ENCODE measurements at places on chromosomes 7 and 10. TPM values are rescaled to one million over a fixed set of nuclear protein-coding genes. Genes with fewer than 3 reads are reported as not detected.

GRCh38 chr7:68587599-68587998, 1010.7 kb upstream of the AUTS2 start:
- H3K36me3 ChIP-seq, result no peaks in the 10 kb centered on the region
- H3K4me3 ChIP-seq, result no peak overlapping the region
- no peak for DNase-seq
- no peaks in the 10 kb centered on the region for H3K27me3 ChIP-seq
- H3K4me1 ChIP-seq, result no peaks in the 10 kb centered on the region

The HSPA12A gene
- 0.49 TPM for total RNA-seq

The NUTM2A gene
- 1.2 TPM for total RNA-seq

The PIK3CG gene
- 20.8 TPM for total RNA-seq

GRCh38 chr7:26081638-26082037, 70.4 kb upstream of the NFE2L3 start:
- no peak overlapping the region for H3K27ac ChIP-seq
- H3K4me3 ChIP-seq, result no peak overlapping the region
- H3K4me1 ChIP-seq, result peaks cover 4% of the 10 kb centered on the region

- peaks cover 2% of the 10 kb centered on the region for H3K4me1 ChIP-seq
- H3K27ac ChIP-seq, result no peak overlapping the region
- H3K4me3 ChIP-seq, result no peak overlapping the region
- H3K36me3 ChIP-seq, result no peaks in the 10 kb centered on the region
- no peak for DNase-seq
These were observed 761 bp upstream of the DOCK1 start for GRCh38 chr10:126904516-126904817.

DNA sequence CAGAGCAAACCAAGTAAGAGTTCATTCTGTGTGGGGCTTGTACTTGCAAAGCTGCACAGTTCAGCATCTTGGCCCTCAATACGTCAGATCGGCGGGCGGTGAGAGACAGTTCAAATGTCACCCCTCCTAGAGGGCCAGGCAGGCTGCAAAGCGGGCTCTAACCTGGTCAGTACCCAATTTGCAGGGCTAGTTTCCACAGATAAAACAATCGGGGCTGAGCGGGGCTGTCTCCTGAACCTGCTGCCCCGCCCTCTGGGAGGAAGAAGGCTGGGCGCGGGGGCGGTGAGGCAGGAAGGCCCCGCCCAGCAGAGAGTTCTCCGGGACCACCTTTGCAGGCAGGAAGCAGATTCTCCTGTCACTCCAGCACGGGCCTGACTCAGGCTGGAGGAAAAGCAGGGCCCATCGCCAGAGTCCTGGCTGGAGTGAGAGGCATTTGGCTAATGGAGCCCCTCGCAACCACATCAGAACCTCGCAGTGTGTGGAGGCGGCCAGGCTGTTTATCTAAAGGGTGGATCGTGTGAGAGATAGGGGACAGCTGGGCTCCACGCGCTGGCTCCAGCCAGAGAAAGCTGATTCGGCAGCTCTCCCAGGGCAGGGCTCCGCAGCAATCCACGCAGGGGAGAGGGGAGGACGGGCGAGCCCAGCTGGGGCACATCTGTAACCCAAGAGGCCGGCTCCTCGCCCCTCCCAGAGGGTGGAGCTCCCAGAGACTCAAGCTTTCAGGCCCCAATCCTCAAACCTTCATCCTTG, 83.1 kb downstream of the SH3PXD2A start:
- H3K4me3 ChIP-seq, result peak overlapping the region; percentile 79
- H3K4me1 ChIP-seq, result peaks cover 41% of the 10 kb centered on the region
- H3K27ac ChIP-seq, result peak overlapping the region; percentile 83
- H3K27me3 ChIP-seq, result no peaks in the 10 kb centered on the region
- no peaks in the 10 kb centered on the region for H3K36me3 ChIP-seq

The NFKB2 gene
- total RNA-seq, result 240 TPM

DNA sequence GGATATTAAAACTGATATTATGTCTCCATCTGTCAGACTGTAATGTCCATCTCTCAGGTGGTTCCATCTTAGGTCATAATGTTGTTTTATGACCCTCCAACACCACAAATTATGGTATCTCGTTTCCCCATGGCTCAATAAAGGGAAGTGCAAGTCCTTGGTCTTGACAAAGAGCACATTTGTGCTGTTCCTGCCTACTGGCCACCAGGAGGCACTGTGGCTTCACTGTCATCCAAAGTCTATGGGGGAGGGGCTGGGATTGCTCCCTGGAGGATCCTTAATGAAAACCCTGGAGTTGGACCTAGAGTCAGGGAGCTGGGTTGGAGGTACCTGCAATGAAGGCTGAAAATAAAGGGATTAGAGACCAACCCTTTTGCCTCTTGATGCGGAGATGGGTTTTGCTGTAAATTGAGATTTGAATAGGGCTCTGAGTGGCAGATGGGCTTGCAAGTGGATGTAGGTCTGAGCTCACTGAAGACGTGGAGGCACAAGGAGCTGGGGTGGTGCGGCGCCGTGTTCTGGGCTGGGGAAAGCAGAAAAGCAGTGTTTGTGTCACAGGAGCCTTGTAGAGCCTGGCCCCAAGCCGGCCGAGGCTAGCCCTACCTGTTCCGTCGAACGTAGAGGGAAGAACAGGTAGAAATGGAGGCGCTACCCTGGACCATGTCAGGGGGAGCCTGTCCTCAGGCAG, 180.5 kb upstream of the PRSS58 start:
- peaks cover 44% of the 10 kb centered on the region for H3K4me1 ChIP-seq
- H3K36me3 ChIP-seq, result no peaks in the 10 kb centered on the region
- H3K27ac ChIP-seq, result no peak overlapping the region
- no peak overlapping the region for H3K4me3 ChIP-seq
- peak; percentile 43 for DNase-seq

- no peaks in the 10 kb centered on the region for H3K36me3 ChIP-seq
- no peak overlapping the region for H3K4me3 ChIP-seq
- no peaks in the 10 kb centered on the region for H3K27me3 ChIP-seq
- H3K4me1 ChIP-seq, result no peaks in the 10 kb centered on the region
These were observed 26.1 kb downstream of the DYNC1I1 start for GRCh38 chr7:95798401-95798930.

DNA sequence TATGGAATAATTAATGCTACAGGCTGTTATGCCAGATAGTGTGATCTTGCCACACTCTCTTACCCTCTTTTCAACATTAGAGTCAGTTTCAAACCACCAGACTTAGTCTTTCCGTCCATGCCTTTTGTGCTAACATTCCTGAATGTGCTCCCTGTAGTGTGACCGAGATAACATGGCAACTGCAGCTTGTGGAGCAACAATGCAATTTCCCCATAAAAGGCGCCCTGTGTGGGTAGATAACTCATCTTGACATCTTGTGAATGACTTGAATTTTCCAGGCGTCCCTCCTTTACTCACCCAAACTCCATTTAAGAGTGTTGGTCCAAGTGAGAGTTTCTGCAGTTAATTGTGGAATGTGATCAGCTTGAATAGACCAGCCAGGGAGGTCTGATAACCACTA, 99.6 kb downstream of the DNAH11 start:
- no peak overlapping the region for H3K27ac ChIP-seq
- no peak for DNase-seq
- H3K36me3 ChIP-seq, result no peaks in the 10 kb centered on the region

The SLC18A3 gene
- total RNA-seq, result not detected

The NUTM2B gene
- 0.34 TPM for total RNA-seq

DNA sequence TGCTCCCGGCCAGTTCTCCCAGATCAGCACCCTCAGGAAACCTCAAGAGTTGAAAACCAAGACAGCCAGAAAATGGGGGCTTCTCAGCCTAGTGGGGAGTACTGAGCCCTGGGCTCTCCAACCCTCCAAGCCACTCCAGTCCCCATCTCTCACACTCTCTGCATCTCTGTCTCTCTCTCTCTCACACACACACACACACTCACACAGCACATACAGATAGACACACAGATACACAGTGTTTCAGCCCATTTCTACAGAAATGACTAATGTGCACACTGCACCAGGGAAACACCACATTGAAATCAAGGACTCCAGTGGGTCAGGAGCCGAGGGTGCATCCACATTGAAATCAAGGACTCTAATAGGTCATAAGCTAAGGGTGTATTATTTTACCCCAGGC, 107.5 kb downstream of the MKI67 start:
- H3K4me3 ChIP-seq, result no peak overlapping the region
- H3K27ac ChIP-seq, result no peak overlapping the region
- H3K36me3 ChIP-seq, result no peaks in the 10 kb centered on the region
- no peaks in the 10 kb centered on the region for H3K27me3 ChIP-seq

- no peaks in the 10 kb centered on the region for H3K36me3 ChIP-seq
- H3K4me1 ChIP-seq, result peaks cover 5% of the 10 kb centered on the region
- no peak overlapping the region for H3K4me3 ChIP-seq
- H3K27ac ChIP-seq, result no peak overlapping the region
These were observed 231.1 kb downstream of the ADAM12 start for GRCh38 chr10:126157189-126157588.

The LRGUK gene
- total RNA-seq, result 0.27 TPM

DNA sequence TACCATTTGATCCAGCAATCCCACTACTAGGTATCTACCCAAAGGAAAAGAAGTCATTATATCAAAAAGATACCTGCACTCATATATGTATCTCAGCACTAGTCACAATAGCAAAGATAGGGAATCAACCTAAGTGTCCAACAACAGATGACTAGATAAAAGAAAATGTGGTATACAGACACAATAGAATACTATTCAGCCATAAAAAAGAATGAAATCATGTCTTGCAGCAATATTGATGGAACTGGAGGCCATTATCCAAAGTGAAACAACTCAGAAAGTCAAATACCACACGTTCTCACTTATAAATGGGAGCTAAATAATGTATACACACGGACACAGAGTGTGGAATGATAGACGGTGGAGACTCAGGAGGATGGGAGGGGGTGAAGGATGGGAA, 146.0 kb downstream of the PARD3 start:
- no peaks in the 10 kb centered on the region for H3K27me3 ChIP-seq
- no peak for DNase-seq
- no peak overlapping the region for H3K4me3 ChIP-seq
- no peaks in the 10 kb centered on the region for H3K4me1 ChIP-seq

The CFAP58 gene
- total RNA-seq, result not detected

- H3K4me1 ChIP-seq, result peaks cover 69% of the 10 kb centered on the region
- no peaks in the 10 kb centered on the region for H3K36me3 ChIP-seq
- no peak overlapping the region for H3K4me3 ChIP-seq
- H3K27me3 ChIP-seq, result no peaks in the 10 kb centered on the region
- DNase-seq, result no peak
- H3K27ac ChIP-seq, result no peak overlapping the region
These were observed 21.5 kb downstream of the C10orf105 start for GRCh38 chr10:71697938-71698709.

The CUBN gene
- 9.2 TPM for total RNA-seq

Data from CD4-positive, alpha-beta T cell (primary cell).